ENCODE measurements at places on chromosomes 16 and 17.

DNA sequence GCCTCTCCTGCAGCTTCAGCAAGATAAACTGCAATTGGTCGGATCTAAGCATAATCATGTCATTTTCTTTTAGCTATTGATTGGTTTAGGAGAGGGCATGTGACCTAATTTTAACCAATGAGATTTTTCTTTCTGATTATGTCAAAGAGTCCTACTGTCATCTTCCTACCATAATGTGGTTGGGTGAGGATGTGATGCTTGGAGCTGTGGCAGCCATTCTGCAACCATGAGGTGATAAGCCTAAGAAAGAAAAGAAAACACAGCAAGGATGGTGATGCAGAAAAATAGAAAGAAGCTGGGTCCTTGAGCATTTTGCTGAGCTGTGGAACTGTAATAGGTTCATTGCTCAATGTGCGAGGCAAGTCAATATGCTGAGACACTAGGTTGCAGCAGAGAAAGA, 121.7 kb upstream of the CRHR1 start:
- DNase-seq: no peak

- no peak for DNase-seq
Measured at GRCh38 chr17:17552351-17553216, 38.9 kb downstream of the PEMT start.

DNA sequence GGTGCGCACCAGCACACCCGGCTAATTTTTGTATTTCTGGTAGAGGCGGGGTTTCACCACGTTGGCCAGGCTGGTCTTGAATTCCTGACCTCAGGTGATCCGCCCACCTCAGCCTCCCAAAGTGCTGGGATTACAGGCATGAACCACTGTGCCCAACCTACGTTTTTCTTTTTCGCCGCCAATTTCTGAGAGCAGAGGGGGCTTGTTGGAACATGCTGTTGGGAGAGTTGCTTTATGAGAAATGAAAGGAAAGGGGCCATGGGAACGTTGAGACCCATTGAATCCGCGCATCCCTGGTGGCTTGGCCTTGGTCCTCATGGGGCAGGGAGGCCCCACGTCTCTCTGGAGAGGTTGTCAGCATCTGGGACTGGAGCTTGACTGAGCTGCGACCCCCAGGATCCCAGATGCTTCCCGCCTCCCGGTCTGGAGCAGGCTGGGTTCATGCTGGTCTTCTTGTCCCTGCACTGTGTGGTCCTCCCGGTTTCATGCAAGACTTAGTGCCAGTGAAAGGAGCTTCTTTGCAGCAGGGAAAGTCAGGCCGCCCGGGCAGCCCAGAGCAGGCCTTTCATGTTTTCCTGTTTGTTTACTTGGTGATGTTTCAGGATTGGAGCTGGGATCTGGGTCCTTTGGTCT, 22.8 kb downstream of the CRISPLD2 start:
- no peak for DNase-seq

GRCh38 chr16:67825119-67825518, 17.0 kb upstream of the THAP11 start:
- DNase-seq: no peak

- DNase-seq: peak; percentile 45
Measured at GRCh38 chr17:68089881-68090280, 54.3 kb downstream of the KPNA2 start.

DNA sequence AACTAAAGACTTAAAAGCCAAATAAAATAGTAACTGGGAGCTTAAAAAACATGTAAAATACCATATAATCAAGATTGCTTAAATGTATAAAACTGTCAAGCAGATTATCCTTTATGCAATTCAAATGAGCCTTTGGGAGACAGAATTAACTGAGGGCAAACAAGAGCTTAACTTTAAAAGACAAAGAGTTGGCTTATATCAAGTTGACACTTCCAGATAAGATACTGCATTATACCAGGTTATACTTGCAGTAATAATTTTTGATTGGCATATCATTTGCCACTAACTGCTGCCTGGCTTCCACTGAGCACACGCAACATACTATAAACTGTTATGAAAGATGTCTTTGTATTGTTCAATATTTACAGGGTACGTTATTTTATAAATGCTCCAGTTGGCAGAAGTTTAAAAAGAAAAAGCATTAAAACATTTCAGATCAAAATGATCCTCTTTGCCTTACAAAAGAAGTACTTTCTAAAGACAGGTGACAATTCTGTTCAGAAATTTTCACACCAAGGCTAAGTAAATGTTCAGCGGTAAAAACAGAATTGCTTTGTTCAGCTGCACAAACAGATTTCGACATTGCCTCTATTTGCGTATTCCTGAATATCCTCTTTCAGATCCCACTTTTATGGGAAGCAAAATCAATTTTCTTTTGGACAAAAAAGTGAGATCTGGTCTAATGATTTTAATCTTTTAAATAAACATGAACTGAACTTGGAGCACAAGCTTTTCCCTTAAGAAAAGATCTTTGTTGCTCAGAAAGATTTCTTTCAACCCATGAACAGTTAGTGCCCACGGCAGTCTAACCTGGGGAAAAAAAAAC, 50.7 kb downstream of the TOX3 start:
- DNase-seq: no peak

DNA sequence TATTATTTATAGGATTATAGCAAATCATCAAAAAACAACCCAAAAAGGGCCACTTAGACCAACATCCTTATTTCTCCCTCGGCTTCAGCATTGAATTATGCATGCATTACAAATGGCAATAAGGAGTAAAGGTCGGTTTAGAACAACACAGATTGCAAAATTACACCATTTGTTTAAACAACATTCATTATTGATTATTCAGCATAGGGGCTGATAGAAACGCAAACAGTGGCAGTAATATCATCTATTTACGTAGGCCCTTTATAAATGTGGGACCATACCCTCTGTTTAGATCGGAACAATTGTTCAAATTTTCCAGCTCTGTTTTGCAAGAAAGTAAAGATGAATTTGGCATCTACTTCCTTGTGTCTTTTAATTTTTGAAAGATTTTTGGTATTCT, 153.3 kb downstream of the WWOX start:
- DNase-seq: no peak

DNA sequence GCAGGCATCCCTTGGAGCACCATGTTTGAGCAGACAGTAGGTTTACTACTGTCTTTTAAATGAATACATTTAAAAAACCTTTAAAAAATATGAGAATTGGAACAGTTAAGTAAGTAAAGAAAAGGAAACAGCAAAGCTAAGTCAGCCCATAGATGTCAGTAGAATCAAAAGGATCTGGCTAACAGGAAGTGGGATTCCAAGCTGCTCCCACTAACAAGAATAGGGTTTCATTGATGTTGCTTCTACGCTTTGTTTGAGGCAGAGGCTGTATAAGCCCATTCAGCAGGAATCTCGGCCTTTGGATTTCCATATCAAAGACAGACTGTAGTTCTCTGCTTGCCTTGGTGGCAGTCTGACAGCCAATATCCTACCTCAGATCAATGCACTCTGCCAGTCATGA, 122.9 kb upstream of the ELAC2 start:
- no peak for DNase-seq

DNA sequence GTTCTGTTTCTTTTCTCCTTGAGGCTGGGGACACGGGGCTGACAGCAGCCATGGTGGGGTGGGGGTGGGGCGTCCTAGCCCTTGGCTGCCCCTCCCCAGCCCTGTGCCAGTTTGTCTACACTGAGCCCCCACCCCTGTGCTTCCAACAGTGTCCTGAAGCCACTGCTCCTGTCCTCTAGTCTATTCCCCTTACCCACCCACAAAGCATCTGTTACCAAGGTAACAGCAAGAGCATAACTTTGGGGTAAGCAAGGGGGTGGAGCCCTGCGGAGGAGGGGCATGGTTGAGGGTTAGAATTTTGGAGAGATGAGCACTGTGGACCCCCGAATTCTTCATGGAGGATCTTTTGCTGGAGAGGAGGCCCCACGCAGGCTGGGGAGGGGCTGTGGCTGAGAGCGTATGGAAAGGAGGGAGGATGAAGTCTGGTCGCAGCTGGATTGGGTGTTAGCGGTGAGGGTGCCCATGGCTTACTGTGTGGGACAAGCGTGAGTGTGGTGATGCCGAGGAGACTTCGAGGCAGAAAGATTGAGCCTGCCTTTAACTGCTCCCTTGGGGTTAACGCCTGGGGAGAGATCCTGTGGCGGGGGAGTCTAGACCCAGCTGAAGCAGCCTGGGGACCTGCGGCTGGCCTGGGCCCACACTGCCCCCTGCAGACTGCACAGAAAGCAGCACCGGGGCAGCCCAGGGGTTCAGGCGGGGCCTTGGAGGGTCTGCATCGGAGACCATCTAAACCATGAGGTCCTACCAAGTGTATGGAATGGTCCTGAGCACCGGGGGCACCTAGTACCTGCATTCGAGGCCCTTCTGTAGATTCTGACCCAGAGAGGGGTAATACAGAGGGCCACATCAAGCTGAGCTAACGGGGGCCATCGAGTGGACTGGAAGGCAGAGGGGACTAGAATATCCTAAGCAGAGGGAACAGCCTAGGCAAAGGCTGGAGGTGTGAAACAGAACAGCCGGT, 6.1 kb upstream of the STAC2 start:
- DNase-seq: peak; percentile 49

GRCh38 chr16:74700438-74701225, at the start of gene MLKL:
Gene MLKL, minus strand, starts transcription at chr16:74700862. Its CDS starts 5,105 bp downstream, at chr16:74695757.
- peak; percentile 60 for DNase-seq

- DNase-seq: no peak
Measured at GRCh38 chr17:62101090-62101489, 36.0 kb upstream of the MED13 start.

- no peak for DNase-seq
Measured at GRCh38 chr17:59369031-59369975, 37.8 kb downstream of the YPEL2 start.

- peak; percentile 41 for DNase-seq
Measured at GRCh38 chr16:85557083-85557970, 55.8 kb upstream of the GSE1 start.

DNA sequence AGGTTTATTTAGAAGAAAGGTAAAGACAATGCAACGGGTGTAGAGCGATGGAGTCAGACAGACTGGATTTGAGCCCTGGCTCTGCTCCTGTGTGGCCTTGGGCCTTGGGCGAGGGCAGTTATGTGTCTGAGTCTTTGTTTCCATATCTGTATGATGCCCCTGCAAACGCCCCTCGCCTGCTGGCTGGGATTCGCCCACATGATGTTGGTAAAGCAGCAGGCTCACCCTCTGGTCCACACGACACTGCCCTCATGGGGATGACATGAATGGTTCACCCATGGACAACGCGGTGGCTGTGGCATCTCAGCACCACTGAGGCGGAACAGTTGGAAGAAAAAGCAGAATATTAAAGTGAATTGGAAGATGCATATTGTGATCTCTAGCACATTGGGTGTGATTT, 60.3 kb downstream of the FOXL1 start:
- no peak for DNase-seq

GRCh38 chr16:87288753-87289362, 28.3 kb downstream of the C16orf95 start:
- no peak for DNase-seq

- no peak for DNase-seq
Measured at GRCh38 chr17:70080541-70081347, 5.7 kb downstream of the KCNJ16 start.

DNA sequence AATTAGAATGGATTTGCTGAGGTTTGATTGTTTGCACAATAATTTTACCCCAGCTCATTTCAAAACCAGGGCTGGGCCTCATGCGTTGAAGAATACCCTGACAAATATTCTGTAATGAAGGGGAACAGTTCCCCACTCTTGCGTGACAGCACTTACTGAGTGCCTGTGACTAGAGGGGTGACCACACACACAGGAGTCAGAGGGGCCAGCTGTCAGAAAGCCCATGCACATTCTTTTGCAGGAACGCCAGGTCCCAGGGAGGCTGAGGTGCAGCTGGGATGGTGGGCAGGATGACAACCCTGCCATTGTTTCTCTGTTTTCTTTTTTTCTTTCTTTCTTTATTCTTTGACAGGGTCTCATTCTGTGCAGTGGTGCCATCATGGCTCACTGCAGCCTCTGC, 44.6 kb downstream of the SMPD3 start:
- no peak for DNase-seq

GRCh38 chr16:4891886-4892216, 44.6 kb downstream of the UBN1 start:
- DNase-seq: no peak

- DNase-seq: no peak
Measured at GRCh38 chr16:72860726-72861562, 187.0 kb downstream of the ZFHX3 start.

DNA sequence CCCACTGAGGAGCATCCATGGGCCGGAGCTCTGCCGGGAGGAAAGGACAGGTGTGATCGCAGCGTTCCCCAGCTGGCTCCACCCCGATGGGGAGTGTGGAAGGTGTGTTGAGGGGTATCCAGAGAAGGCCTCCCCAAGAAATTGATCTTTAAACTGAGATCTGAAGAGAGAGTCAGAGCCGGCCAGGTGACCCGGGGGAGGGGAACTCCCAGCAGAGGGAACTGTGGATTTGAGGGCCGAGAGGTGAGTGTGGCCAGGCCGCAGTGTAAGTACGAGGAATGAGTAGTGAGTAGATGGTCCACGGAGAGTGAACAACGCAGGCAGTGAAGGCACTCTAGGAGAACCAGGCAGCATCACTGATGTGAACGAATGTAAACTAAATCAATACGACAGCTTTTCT, 80.2 kb downstream of the RPTOR start:
- DNase-seq: no peak

DNA sequence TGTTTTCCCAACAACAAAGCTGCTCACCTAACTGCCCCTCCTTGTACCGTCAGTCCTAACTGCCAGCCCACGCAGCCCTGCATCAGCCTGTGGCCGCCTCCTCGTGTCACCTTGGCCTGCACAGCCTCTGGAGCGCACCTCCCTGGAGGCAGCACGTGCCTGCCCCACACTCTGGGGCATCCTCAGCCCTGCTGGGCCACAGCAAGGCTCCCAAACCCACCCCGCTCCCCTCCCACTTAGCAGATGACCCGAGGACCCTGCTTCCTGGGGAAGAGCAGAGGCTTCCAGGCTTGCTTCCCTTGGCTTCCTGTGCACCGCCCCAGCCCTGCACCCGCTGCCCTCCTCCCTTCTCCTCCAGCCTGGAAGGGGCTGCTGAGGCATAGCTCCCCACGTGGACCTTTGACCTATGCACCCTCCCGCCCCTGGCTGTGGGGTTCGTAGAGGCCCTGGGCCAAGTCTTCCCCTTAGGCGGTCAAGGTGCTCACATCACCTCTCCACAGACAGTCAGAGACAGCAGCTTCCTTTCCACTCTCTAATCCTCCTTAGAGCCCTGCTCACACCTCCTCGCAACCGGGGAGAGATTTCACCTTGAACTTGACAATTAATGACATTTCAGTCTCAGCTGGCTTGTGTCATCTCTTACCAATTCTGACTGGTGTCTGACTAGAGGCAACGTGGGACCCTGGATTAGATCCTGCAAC, 115.0 kb downstream of the MGAT5B start:
- DNase-seq: no peak

- no peak for DNase-seq
Measured at GRCh38 chr16:67025210-67025550, 3.8 kb upstream of the CBFB start.

DNA sequence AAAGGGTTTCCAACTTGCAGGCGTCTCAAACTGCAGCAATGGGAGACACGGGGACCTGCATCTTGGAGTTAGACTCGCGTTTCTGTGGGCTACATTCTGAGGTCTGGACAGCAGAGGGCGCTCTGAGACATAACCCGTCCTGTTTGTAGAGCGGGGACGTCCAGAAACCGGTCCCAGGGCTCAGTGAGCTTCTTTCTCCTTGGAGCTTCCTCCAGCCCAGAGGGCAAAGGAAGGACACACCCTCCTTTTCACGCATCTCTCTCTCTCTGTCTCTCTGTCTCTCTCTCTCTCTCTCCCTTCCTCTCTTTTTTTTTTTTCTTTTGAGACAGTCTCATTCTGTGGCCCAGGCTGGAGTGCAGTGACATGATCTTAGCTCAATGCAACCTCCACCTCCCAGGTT, 19.8 kb downstream of the COX4I1 start:
- DNase-seq: peak; percentile 77

All from CD4-positive, alpha-beta T cell treated with Interleukin-4 for 4 hours (primary cell).